ENCODE measurements at places on chromosomes 11 and 22. TPM values are rescaled to one million over a fixed set of nuclear protein-coding genes. Genes with fewer than 3 reads are reported as not detected.

DNA sequence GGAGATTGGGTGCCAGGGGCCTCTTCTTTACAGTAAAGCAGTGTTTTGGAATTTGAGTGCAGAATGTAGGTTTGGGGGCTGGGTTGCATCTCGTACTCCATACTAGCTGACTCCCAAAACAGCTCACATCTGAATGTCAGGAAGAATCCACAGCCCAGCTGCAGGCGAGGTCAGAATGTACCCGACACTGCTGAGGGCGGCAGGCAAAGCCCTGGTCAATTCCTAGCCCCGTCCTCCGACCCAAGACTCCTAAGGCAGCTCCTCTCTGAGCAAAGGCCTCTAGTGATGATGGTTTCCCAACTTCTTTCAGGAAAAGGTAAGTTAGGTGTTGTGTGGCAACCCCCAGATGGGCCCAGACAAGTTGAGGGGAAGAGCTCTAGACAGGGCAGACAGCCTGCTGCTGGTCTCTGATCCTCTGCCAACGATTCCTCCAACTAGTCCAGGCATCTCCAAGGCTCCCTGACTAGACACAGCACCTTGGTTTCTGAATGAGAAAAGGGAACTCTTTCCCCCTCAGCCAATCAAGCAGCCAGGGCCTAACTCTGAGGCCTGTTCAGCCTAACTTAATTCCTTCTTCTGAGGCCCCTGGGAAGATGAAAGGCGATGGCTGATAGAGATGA, 8.6 kb downstream of the LARGE2 start:
- no peak for DNase-seq

DNA sequence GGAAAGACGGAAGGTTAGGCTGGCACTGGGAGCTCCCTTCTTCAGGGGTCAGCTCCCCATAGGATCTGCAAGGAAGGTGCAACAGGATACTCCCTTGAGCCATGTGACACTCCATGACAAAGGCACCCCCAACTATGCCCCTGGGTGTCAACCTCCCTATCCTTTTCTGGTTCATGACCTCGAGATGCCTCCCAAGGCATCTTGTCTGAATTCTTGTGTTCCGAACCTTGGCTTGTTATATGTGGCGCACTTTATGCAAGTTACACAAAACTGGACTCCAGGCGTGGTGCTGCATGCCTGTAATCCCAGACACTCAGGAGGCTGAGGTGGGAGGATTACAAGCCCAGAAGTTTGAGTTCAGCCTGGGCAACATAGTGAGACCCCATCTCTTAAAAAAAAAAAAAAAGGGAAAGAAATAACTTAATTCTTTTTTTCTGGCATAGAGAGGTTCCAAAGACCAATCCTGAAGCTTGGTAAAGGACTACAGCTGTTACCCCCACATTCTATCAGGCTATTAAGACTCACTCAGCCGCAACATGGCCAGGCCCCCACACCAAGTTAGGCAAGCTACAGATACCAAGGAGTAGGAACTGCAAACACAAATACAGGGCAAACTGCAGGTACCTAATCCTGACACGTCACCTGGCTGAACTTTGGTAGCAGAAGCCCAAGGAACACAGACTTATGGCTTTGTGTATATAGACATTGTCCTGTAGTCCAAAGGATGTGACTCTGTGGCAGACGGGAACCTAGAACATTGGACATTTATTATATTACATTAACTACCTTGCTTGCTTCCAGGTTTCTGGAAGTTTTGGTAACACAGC, 1.4 kb downstream of the C11orf24 start:
- no peak for DNase-seq

GRCh38 chr22:22605074-22605404, 39.4 kb upstream of the GGTLC2 start:
- DNase-seq = no peak

DNA sequence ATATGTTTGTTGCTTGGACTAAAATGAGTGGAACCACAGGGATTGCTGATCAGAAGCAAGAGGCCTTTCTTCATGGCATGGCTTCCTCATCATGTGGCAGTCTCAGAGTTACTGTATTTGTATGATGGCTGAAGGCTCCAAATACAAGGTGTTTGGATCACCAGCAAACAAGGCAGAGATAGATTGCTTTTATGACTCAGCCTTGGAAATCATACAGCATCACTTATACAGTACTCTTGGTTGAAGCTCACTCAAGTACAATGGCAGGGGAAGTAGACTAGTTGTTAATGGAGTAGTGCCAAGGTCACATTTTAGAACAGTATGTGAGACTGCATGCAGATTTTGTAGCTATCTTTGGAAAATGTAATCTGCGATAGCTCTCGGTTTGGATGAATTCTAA, 16.6 kb downstream of the CAPRIN1 start:
- no peak for DNase-seq

- no peak for DNase-seq
Measured at GRCh38 chr22:39546889-39547586, 14.5 kb upstream of the RPS19BP1 start.

DNA sequence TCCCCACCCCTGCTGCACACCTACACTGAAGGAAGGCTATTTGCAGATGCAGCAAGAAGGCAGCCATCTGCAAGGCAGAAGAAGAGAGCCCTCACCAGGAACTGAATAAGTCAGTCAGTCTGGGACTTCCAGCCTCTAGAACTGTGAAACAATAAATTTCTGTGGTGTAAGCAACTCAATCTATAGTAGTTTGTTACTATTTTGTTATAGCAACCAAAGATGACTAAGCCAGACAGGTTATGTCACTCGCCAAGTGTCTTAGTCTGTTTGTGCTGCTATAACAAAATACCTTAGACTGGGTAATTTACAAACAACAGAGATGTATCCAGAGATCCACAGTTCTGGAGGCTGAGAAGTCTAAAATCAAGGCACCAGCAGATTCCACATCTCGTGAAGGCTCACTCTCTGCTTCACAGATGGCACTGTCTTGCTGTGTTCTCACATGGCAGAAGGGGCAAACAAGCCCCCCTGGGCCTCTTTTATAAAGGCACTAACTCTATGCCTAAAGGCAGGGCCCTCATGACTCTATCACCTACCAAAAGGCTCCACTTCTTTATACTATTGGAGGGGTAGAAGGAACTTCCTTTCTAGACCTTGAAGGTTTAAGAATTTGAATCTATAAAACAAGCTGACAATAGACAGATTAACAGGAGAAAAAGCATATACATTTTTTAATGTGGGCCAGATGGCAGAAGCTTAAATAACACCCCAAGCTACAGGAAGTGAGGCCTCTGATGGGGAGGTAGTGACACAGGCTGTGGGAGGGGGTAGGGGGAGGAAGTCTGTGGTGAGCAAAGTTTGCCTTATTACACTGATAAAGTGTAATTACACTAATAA, 12.3 kb downstream of the APOL6 start:
- no peak for DNase-seq

DNA sequence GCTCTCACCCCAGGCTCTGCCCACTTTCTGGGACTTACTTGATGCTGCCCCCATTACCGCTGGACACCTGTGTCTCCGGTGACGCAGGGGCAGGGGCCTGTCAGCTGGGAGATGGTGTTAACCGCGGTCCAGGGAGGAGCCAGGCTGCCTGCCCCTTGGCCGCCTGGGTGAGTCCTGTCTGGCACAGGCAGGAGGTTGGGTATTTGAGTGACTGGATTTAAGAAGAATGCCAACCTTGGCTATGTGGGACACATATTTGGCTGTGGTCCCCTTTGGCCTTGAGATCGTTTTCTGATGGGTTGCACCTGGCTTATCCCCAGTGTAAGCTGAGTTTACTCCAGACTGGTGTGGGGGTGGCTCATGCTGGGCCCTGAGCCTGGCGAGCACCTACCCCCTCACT, 2.5 kb downstream of the MUC6 start:
- DNase-seq = no peak

KRTAP5-7 gene
- polyA plus RNA-seq = not detected

GRCh38 chr11:92506809-92507336, 282.3 kb downstream of the FAT3 start:
- no peak for DNase-seq
